ENCODE measurements at places on chromosomes 3 and 15.
A peak's percentile ranks its signal among the peaks of the same experiment; 100 is the strongest.

GRCh38 chr3:189204937-189205336, 33.2 kb downstream of the TPRG1 start:
- DNase-seq = no peak

DNA sequence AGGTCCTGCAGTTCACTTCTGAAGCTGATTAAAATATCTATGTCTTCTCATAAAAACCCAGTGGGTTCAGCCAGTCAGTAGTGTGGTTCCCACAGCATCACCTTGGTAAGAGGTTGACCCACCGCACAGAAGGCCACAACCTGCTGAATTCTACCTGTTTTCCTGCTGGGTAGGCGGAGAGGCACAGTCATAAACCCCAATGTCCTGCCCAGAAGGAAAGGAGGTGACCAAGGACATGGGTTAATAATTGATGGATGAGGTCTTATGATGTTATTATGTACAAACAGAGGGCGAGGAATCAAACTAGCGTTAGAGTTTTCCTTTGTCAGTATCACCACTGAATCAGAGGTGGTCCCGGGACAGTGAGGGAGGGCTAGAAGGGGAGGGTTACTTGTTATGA, 27.8 kb downstream of the CA12 start:
- DNase-seq = no peak

DNA sequence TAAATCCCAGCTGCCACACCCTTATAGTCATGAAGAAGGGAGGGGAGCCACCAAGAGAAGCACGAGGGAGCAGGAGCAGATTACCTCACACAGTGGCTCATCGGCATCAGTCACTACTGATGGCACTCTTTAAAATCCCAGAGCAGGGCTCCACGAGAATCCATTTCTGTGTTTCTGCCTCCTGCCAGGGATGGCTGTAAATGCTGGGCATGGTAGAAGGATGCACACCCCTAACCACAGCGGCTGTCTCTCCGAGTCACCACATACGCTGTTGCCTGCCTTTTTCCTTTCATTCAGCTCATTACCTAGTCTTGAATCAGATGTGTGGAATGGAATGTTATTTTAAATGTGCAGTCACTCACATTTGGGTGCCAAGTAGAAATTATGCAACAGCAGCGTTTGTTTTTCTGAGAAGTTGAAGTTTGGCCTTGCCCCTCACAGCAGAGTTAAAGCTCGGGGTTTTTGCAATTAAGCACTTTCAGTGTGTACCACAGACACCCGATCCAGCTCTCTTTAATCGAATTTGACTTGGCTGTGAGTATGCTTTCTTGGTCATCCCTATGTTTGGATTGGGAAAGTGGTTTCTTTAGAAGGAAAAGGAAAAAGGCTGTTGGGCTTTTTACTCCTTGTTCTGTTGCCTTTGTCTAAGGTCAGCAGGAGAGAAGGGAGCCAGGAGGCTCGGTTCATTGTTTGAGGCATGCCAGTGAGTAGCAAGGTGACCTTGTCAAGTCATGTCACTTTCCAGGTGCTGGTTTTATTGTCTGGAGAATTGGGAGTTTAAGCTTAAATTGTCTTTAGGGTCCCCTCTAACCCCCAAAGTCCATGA, 284.2 kb upstream of the TPM1 start:
- DNase-seq = no peak

DNA sequence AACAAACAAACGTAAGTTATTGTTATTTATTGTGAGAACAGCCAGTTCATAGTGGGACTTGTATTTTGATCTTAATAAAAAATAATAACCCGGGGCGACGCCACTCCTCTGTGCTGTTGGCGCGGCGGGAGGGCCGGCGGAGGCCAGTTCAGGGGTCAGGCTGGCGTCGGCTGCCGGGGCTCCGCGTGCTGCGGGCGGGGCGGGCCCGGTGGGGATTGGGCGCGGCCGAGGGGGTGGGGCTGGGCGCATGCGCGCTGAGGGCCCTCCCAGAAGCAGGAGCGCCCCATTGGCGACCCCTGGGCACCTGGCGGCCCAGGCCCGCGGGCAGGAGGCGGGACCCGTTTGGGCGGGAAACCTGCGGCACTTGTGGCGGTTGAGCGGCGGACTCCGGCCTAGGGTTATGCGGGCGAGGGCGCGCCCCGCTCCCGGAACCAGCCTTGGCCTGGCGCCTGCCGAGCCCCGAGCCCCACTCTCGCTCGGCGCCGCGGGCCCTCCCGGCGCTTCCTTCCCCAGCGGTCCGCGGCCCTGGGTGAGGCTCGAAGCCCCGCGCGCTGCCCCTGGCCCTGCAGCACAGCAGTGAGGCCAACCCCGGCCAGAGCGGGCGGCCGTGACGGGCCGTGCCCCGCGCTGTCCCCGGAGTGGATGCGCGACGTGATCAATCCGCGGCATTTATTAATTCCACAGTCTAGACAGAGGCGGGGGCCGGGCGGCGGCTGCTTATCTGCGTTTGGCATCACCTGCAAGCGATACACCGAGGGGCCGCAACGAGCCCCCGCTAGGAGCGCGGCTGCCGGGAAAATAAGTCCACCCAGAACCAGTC, 6.0 kb downstream of the ISL2 start:
- DNase-seq = no peak

- no peak for DNase-seq
Observed at GRCh38 chr15:88645171-88646087, 6.6 kb downstream of the ISG20 start.

DNA sequence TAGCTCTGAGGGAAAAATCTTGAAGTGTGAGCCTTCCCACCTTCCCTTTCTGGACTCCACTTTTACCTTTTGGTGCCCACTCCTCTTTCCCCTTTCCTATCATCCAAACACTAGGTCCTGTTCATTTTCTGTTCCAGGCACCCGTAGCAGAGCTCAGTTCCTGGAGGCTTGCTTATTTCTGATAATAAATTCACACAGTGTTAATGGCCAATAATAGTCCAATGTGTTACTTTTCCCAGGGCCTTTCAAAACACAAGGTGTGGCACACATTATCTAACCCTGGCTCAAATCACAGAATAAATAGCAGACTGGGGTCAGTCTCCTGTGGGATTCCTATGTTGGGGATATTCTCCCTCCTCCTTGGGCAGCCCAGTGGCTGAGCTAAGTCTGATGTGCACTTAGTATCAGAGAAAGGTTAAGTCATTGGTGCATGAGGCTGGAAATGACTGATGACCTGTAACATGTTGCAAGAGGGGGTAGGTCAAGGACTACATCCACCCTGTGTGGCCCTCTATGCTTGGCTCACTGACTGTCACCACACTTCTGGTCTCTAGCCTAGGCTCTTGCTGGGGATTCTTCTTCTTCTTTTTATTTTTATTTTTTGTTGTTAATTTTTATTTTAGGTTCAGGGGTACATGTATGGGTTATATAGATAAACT, 43.7 kb upstream of the ROPN1 start:
- no peak for DNase-seq

DNA sequence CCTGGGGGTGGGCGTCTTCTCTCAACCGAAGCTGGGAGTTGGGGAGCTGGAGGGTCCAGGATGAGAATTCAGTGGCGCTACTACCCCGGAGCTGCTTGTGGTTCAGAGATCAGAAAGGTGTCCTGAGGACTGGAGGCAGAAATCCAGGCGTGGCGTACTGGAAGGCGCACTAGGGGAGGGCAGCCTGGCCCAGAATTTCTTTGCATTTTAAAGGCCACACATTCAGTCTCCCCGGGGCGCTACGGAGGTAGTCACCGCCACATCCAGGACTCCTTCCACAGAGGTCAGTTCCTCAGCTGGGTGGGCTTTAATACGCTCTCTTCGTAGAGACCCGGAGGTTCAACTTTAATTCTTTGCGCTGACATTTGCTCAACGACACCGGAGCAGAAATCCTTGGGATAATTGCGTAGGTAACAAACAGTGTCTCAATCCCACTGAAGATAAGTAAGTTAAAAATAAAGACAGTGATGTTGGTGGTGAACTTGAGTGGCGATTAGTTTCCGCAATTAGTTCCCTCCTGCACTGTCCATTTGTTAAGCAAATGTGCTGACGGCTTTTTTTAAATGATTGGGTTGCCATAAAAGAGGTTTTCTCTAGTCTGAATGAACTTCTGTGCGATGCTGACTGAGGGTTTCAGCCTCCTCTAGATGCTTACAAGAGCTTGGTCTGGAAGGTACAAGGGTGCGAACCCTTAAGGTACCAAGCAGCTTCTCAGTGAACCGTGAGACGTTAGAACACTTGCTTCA, 535 bp downstream of the MCTP2 start:
- no peak for DNase-seq

DNA sequence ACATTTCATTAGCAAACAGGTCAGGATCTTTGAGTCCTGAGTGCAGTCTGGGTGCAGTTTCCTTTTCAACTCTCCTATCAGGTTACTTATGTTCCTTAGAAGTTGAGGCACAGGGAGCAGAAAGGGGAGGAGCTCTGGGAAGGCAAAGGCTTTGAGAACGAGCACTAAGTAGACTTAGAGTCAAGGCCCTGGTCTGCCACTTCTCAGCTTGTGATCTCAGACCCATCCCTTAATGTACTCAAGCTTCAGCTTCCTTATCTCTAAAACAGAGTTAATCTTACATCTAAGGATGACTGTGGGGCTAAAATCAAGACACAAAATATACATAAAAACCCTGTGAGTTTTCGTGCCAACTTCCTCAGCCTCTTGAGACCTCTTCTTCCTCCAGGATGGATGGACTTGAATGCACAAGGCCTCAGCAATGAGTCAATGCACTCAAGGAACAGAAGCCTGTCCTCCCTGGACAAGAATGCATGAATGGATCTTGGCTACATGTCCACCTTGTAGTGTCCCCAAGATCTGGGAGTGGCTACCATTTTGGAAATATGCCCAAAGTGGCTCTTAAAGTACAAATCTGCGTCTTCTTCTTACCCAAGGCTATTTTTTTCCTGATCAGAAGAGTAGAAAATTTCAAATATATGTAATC, 105.1 kb downstream of the WDR76 start:
- DNase-seq = no peak

DNA sequence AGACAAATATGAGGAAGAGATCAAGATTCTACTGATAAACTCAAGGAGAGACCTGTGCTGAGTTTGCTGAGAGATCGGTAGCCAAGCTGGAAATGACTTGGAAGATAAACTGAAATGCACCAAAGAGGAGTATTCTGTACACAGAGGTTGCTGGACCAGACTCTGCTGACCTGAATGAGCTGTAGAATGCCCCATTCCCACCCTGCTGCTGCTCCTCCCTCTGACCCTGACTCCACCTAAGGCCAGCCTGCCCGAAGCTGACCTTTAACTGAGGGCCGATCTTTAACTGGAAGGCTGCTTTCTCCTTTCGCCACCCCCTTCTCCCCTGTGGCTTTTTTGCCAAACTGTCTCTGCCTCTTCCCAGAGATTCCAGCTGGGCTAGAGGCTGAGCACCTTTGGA, 34.6 kb downstream of the CDIN1 start:
- DNase-seq = no peak

DNA sequence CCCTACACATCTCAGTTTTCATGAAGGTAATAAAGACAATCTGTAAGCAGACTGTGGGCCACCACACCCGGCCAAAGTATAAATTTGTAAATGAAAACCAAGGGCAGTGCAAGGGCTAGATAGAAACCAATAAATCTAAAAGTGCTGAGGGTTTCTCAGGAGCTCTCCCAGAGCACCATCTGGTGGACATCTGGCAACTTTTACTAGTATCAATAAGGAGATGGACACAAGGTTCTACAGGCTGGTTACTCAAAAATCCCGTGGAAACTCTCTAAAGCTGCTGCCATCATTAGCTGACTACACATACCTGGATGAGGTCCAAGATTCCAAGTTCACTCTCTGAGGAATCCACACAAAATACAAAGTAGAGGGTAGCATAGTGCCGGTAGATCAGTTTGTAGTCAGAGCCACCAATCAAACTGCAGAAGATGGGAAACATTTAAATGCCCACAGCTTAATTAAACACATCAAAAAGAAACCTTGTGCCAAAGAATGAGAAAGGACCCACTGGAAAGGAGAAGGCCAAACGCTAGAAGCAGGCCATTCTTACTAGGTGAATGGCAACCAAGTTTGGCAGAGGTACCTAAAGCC, 5.5 kb downstream of the AP3S2 start:
- DNase-seq = peak; percentile 27

GRCh38 chr3:129657261-129658046, 51.0 kb upstream of the PLXND1 start:
- no peak for DNase-seq

DNA sequence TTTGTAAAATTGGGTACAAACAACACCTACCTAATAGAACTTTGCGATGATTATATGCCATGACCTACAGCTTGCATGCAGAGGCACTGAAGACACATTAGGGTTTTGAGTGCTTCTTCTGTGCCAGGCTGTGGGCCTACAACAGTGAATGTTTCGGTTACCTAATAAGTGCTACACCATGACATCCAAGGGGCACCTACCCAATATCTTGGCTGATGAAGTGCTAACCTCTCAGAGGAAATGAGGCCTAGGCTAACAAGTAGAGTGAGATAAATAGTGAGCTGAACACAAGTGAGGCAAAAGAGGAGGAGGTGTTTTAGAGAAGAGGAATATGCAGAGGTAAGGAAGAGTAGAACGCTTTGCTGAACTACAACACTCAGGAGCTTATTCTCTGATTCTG, 12.2 kb upstream of the RASGRP1 start:
- DNase-seq = no peak

DNA sequence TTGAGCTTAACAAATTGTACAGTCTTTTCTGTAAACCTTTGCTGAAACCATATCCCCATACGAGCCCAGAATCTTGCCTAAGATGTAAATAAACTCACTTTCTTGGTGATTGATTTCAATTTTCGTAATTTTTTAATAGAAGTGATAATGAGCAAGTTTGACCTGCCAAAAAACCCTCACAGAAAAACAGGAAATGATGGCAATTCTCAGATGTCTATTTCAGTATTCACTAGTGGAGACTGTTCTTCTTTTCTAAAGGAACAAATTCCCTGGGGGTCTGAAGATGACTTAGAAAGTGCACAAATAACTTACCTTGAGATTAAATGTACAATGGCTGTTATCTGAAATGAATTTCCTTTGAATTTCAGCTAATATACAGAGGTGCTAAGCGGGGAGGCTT, 116.5 kb upstream of the CMC1 start:
- DNase-seq = no peak

- DNase-seq = no peak
Observed at GRCh38 chr15:42085721-42086120, 8.6 kb downstream of the PLA2G4D start.

- no peak for DNase-seq
Observed at GRCh38 chr15:66006986-66007385, 137.7 kb downstream of the RAB11A start.

GRCh38 chr3:12237076-12237475, 51.8 kb upstream of the PPARG start:
- DNase-seq = no peak

- DNase-seq = no peak
Observed at GRCh38 chr3:187261541-187261969, 30.0 kb downstream of the MASP1 start.

DNA sequence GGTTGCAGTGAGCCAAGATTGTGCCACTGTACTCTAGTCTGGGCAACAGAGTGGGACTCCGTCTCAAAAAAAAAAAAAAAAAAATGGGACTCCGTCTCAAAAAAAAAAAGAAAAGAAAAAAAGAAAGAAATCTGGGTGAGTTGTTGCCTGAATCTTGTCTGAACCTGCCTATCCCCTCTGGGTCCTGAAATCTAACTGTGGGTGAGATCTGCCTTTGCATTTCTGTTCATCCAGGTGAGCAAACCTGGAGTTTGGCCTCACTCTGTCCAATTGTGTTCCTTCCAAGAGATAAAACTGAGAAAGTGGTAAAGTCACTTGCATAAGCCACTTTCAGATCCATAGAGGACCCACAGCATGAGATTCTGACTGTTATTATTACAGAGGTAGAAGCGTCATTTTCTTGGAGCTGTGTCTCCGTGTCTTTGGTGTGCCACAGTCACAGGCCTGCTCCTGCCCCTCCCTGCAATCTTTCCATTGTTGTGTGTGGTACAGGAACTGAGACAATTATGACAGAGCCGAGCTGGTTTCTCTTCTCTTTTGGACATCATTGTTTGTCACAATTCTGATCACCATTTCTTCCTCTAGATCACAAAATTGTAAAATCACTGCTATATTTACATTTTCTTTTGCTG, 235.9 kb downstream of the LPP start:
- no peak for DNase-seq
